ENCODE measurements at places on chromosomes 1 and 21. TPM values are rescaled to one million over a fixed set of nuclear protein-coding genes. Genes with fewer than 3 reads are reported as not detected.
A peak's percentile ranks its signal among the peaks of the same experiment; 100 is the strongest.

- H3K36me3 ChIP-seq, result no peaks in the 10 kb centered on the region
- peak; percentile 50 for DNase-seq
- H3K27ac ChIP-seq, result no peak overlapping the region
- H3K27me3 ChIP-seq, result no peaks in the 10 kb centered on the region
These were observed 268.0 kb downstream of the TGFB2 start for GRCh38 chr1:218613105-218613504.

Gene KCNK2
- 5.7 TPM for total RNA-seq

GRCh38 chr1:148354284-148354912, 128.7 kb downstream of the PPIAL4G start:
- no peak overlapping the region for H3K27ac ChIP-seq
- no peak for DNase-seq
- H3K4me1 ChIP-seq, result peaks cover 11% of the 10 kb centered on the region
- H3K27me3 ChIP-seq, result peaks cover 62% of the 10 kb centered on the region

- no peaks in the 10 kb centered on the region for H3K27me3 ChIP-seq
- H3K4me1 ChIP-seq, result no peaks in the 10 kb centered on the region
- DNase-seq, result no peak
- H3K27ac ChIP-seq, result no peak overlapping the region
- no peaks in the 10 kb centered on the region for H3K36me3 ChIP-seq
These were observed 20.3 kb downstream of the RXRG start for GRCh38 chr1:165424454-165425216.

GRCh38 chr21:42674351-42674940, 21.0 kb downstream of the PDE9A start:
- no peak for DNase-seq
- H3K4me3 ChIP-seq, result no peak overlapping the region
- H3K27me3 ChIP-seq, result peaks cover 5% of the 10 kb centered on the region
- H3K4me1 ChIP-seq, result peaks cover 4% of the 10 kb centered on the region
- H3K27ac ChIP-seq, result no peak overlapping the region

Gene RGS8
- not detected for total RNA-seq

Gene SYCP1
- not detected for total RNA-seq

DNA sequence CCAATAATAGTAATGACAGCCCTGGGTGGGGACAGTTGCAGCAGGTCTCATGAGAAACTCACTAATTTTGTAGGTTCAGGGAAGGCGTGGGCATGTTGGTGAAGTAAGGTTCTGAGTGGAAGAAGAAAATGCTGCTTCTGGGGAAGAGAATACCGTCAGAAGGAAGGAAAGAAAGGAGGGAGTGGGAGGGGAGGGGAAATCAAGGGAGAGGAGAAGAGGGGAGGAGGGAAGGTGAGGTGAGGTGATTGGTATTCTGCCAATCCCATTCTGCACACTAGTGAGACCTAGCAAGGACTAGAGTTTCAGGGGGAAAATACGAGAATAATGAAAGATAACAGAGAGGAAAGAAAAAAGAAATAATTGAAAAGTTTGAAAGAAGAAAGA, 32.4 kb upstream of the MGST3 start:
- peak overlapping the region; percentile 89 for H3K4me3 ChIP-seq
- no peaks in the 10 kb centered on the region for H3K36me3 ChIP-seq
- peaks cover 21% of the 10 kb centered on the region for H3K4me1 ChIP-seq
- no peak for DNase-seq
- H3K27ac ChIP-seq, result peak overlapping the region; percentile 95
- peaks cover 21% of the 10 kb centered on the region for H3K27me3 ChIP-seq

GRCh38 chr1:167342846-167343245, 122.2 kb downstream of the POU2F1 start:
- H3K27me3 ChIP-seq, result no peaks in the 10 kb centered on the region
- H3K27ac ChIP-seq, result no peak overlapping the region
- no peaks in the 10 kb centered on the region for H3K36me3 ChIP-seq
- peak; percentile 53 for DNase-seq

GRCh38 chr1:41582851-41583657, 98.6 kb upstream of the EDN2 start:
- no peak for DNase-seq
- H3K4me3 ChIP-seq, result no peak overlapping the region

Gene LDLRAD1
- total RNA-seq, result not detected

Gene PLA2G2C
- total RNA-seq, result not detected

Gene LCA5L
- total RNA-seq, result 2.8 TPM

DNA sequence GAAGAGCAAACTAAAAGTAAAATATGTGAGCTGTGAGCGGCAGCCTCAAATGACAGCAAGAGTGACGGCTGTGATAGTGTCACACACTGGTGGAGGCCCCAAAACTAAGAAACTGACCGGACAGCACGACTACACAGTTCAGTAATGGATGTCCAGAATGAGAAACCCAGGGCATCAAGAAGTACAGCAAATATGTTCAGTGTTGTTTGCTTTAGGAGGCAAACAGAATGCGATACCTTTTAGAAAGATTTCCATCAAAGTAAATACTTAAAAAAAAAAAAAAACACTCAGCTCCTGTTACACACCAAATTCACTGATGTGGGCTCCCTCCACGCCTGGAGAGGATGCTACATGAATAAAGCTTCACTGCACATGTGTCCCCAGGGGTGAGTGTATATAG, 1.1 kb upstream of the PKP1 start:
- peaks cover 28% of the 10 kb centered on the region for H3K4me1 ChIP-seq
- H3K36me3 ChIP-seq, result no peaks in the 10 kb centered on the region

- DNase-seq, result peak; percentile 83
- no peaks in the 10 kb centered on the region for H3K36me3 ChIP-seq
- H3K27ac ChIP-seq, result no peak overlapping the region
- H3K4me3 ChIP-seq, result peak overlapping the region; percentile 38
- no peaks in the 10 kb centered on the region for H3K27me3 ChIP-seq
These were observed 16.5 kb downstream of the ZNF697 start for GRCh38 chr1:119631433-119632102.

Gene CFHR3
- not detected for total RNA-seq

DNA sequence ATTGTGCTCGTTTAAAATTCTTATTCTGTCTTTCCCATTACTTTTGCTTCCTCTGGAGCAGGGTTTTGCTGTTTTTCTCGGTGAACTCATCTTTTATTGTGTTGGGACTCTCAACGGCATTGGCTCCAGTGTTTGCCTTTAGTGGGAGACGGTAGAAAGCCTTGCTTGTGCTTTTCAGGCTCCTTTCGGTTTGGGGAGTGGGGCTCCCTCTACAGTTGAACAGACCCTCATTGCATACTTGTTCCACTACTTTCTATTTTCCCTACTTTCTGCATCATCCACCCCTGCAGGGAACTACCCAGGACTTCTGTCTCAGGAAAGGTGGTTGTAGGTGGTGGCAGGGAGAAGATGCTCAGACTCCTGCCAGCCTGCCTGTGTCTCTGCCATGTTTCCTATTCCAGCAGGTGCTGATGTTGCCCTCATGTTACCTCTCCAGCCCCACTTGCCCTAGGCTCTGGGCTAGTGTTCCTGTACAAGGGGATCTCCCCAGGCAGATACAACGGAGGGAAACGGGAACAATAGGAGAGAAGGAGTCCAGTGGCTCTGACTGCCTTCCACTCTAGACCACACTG, 68.5 kb upstream of the ZBTB18 start:
- H3K36me3 ChIP-seq, result no peaks in the 10 kb centered on the region
- no peak overlapping the region for H3K27ac ChIP-seq
- no peak overlapping the region for H3K4me3 ChIP-seq

Gene SRP9
- total RNA-seq, result 511 TPM

DNA sequence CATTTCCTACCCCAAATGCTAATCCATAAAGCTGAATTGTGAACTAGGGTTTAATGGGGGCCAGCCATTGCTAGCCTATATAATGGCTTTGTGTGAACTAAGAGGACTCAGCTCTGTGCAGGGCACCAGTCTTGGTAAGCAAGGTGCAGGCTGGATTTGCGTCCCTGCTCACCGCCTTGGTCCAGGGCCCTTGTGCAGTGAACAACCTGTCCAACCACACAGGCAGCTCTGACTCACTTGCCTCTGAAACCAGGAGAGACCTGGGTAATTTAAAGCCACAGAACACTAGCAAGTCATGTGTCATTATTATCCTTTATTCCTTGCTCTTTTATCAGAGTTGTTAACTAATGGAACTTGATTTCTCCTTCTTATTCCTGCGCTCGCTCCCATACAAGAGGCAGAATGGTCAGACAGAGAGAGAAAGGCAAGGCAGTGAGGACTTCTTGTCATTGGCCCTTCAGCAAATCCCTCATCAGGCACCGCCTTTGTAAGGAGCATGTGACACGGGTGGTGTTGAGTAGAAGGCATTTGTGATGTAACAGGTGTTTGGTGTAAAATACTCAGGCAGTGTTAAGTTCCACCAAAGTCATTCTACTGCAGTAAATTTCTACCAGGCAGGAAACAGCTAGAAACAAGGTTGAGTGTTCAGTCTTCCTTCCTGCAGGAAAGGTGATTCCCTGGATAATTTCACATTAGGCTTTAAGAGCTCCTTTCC, 67.3 kb upstream of the OLIG2 start:
- no peaks in the 10 kb centered on the region for H3K36me3 ChIP-seq
- peak; percentile 30 for DNase-seq

Gene CFAP57
- total RNA-seq, result 0.17 TPM

Gene CR2
- total RNA-seq, result not detected

DNA sequence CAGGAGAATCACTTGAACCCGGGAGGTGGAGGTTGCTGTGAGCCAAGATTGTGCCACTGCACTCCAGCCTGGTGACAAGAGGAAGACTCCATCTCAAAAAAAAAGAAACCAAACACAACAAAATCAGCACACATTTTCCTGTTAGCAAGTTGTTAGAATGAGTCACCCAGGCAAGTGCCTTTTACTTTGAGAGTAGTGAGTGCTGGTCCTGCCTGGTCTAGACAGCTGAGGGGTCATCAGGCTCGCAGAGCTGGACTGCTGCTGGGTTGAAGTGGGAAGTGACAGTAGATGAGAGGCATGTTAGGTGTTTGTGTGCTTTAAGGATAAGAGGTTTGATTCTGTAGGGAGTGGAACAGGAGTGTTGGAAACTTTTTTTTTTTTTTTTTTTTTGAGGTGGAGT, 31.9 kb downstream of the GNPAT start:
- H3K4me3 ChIP-seq, result no peak overlapping the region
- DNase-seq, result peak; percentile 51

- no peaks in the 10 kb centered on the region for H3K27me3 ChIP-seq
- no peak overlapping the region for H3K27ac ChIP-seq
- no peaks in the 10 kb centered on the region for H3K4me1 ChIP-seq
These were observed 49.2 kb downstream of the FH start for GRCh38 chr1:241470361-241470760.

DNA sequence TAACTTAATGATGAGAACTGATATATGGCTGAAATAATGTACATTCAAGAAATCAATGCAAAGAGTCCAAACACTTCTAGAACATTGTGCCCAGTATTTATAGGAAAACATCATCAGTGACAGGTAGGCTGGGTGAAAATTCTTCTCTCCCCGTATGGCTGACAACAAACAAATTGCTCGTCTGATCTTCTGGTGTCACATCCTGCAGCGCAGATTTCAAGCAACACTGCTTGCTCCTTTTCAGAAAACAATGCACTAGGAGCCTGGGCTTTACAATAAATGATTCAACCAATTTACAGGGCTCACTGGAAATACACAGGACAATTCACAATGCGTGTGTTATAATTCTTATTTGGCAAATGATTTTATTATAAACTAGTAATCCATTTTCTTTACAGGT, 185.3 kb downstream of the RERE start:
- H3K36me3 ChIP-seq, result peaks cover 20% of the 10 kb centered on the region
- no peak overlapping the region for H3K4me3 ChIP-seq
- DNase-seq, result no peak
- no peak overlapping the region for H3K27ac ChIP-seq
- H3K4me1 ChIP-seq, result peaks cover under 1% of the 10 kb centered on the region

Gene ZMYM1
- 21.2 TPM for total RNA-seq

DNA sequence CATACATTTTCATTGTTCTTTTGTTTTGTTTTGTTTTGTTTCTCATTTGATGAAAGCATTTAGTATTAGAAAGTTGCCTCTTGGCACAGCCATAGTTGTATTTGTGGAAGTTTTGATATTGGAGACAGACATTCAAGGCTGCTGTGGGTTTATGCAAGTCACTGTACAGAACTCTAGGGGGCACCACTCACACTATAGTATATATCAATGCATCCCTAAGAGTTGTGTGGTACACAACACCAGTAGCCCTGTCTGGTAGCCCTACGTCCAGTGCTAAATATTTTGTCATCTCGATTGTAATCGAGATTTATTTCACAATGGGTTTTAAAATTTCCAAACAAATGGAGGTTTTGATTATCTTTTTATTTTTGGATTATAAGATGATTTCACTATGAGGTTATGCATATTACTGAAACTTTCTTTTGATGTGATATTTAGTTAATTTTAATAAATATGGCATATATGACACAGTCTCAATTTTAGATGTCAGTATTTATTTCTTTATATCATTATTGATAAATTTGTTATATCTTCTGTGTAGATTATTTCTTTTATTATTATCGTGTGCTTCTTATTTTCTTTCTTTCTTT, 112.2 kb downstream of the NR5A2 start:
- no peaks in the 10 kb centered on the region for H3K27me3 ChIP-seq
- H3K4me3 ChIP-seq, result no peak overlapping the region
- peak; percentile 81 for DNase-seq
- no peak overlapping the region for H3K27ac ChIP-seq
- no peaks in the 10 kb centered on the region for H3K4me1 ChIP-seq

GRCh38 chr21:38384238-38384560, 114.1 kb downstream of the ERG start:
- H3K4me3 ChIP-seq, result no peak overlapping the region
- DNase-seq, result no peak
- H3K27me3 ChIP-seq, result no peaks in the 10 kb centered on the region
- no peaks in the 10 kb centered on the region for H3K36me3 ChIP-seq

DNA sequence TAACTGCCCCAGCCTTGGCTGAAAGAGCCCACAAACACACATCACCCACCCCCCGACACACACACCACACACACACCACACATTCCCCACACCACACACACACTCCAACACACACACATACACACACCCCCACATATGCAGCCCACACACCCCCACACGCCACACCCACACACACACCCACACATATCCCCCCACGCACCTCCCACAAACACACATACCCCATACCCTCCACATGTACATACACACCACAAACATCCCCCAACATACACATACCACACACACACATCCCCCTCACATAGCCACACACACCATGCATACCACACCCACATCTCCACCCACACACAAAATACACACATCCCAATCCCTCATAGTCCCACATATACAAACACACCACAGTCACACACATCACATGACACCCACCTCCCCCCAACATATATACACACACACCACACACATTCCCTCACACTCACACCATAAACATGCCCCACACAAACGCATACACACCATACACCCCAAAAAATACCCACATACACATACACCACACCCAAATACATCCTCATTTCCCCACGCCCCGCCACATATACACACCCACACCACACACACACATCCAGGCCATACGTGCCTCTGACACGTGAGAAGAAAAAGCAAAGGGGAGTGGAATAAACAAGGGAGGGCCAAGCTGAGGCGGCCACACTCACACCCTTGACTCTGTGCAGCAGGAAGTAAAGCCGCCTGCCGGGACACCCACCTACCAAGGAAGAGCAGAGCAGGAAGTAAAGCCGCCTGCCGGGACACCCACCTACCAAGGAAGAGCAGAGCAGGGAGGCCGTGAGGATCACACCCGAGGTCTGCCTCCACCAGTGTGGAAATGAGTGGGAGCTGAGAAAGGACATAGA, 53.7 kb downstream of the HSF2BP start:
- no peak overlapping the region for H3K27ac ChIP-seq
- H3K4me3 ChIP-seq, result no peak overlapping the region
- DNase-seq, result no peak
- H3K36me3 ChIP-seq, result no peaks in the 10 kb centered on the region
- H3K27me3 ChIP-seq, result no peaks in the 10 kb centered on the region
